ENCODE measurements at places on chromosomes 13 and 19. TPM values are rescaled to one million over a fixed set of nuclear protein-coding genes. Genes with fewer than 3 reads are reported as not detected.

Gene USP12
- total RNA-seq: 37.5 TPM

Gene F7
- 0.61 TPM for total RNA-seq

Gene GAPDHS
- total RNA-seq: not detected

Gene ZNF582
- 4.2 TPM for total RNA-seq

Gene CDX2
- total RNA-seq: not detected

- H3K27me3 ChIP-seq: no peaks in the 10 kb centered on the region
- H3K36me3 ChIP-seq: no peaks in the 10 kb centered on the region
- no peak for DNase-seq
- no peaks in the 10 kb centered on the region for H3K4me1 ChIP-seq
- H3K4me3 ChIP-seq: no peak overlapping the region
These were observed 152.0 kb upstream of the SLC10A2 start for GRCh38 chr13:103218253-103218652.

- DNase-seq: no peak
- no peak overlapping the region for H3K4me3 ChIP-seq
- no peaks in the 10 kb centered on the region for H3K27me3 ChIP-seq
- no peak overlapping the region for H3K27ac ChIP-seq
These were observed 66.1 kb downstream of the LHFPL6 start for GRCh38 chr13:39536906-39537305.

- H3K4me1 ChIP-seq: no peaks in the 10 kb centered on the region
- no peak for DNase-seq
- H3K36me3 ChIP-seq: peaks cover 16% of the 10 kb centered on the region
- no peaks in the 10 kb centered on the region for H3K27me3 ChIP-seq
- H3K27ac ChIP-seq: no peak overlapping the region
- no peak overlapping the region for H3K4me3 ChIP-seq
These were observed 60.1 kb downstream of the RNASEH2B start for GRCh38 chr13:50969691-50970090.

DNA sequence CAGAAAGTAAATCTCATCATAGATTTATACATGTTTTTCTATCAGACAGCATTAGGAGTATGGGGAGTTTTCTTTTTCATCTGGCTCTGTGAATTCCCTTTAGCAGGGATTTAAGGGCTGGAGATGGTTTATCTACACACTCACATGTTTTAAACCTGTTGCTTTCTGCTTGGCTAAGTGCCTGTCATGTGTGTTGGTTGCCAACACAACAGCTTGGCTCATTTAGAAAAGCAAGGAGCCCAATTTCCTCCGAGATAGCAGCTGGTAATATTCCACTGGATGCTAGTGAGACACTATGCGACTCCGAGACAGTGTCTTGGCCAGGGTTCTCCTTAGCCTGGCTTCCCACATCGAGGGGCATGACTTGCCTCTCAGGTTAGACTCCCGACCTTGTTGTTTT is 83.3 kb downstream of the KLF5 start:
- no peaks in the 10 kb centered on the region for H3K27me3 ChIP-seq
- H3K4me3 ChIP-seq: no peak overlapping the region
- DNase-seq: no peak
- H3K4me1 ChIP-seq: peaks cover 6% of the 10 kb centered on the region
- H3K27ac ChIP-seq: no peak overlapping the region
- H3K36me3 ChIP-seq: no peaks in the 10 kb centered on the region

- H3K4me3 ChIP-seq: no peak overlapping the region
- H3K27me3 ChIP-seq: no peaks in the 10 kb centered on the region
- H3K36me3 ChIP-seq: peaks cover 9% of the 10 kb centered on the region
These were observed 26.2 kb downstream of the INSR start for GRCh38 chr19:7267792-7268704.

DNA sequence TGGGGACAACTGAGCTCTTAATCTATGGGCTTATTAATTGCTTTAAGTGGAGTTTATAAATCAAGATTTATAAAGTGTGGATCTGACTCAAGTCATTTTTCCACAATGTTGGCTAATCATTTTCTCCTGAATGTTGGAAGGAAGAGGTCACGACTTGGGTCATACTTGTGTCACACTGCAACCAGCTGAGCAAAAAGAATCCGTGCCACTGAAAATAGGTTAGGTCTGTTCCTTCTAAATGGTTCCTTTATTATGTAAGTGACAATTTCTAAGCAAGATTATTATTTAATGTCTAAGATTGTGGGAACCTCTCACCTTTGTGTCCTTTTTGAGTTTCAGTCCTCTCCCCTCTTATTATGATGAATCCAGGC is 178.6 kb downstream of the SHISA2 start:
- no peak for DNase-seq
- no peak overlapping the region for H3K4me3 ChIP-seq
- no peak overlapping the region for H3K27ac ChIP-seq
- H3K27me3 ChIP-seq: no peaks in the 10 kb centered on the region

DNA sequence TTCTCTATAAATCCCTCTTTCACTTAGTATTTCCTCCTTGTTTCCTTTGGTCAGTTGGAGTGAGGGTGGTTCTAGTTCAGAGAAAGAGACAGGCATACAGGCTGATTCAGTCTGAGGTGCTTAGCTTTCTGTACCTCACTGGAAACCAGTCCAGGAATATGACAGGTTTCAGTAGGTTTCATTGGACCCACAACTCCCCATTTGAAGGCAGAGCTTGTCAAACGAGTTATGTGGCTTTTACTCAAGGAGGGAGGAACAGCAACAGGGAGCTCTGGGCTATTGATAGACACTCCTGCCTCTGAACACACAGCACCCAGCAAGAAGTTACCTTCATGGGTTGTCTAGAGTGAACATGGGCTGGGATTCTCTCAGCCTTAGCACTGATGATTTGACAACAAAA is 14.5 kb downstream of the ACTN4 start:
- no peak for DNase-seq
- H3K4me3 ChIP-seq: peak overlapping the region; percentile 10
- no peaks in the 10 kb centered on the region for H3K27me3 ChIP-seq
- H3K36me3 ChIP-seq: peaks cover 10% of the 10 kb centered on the region
- peaks cover 100% of the 10 kb centered on the region for H3K4me1 ChIP-seq

DNA sequence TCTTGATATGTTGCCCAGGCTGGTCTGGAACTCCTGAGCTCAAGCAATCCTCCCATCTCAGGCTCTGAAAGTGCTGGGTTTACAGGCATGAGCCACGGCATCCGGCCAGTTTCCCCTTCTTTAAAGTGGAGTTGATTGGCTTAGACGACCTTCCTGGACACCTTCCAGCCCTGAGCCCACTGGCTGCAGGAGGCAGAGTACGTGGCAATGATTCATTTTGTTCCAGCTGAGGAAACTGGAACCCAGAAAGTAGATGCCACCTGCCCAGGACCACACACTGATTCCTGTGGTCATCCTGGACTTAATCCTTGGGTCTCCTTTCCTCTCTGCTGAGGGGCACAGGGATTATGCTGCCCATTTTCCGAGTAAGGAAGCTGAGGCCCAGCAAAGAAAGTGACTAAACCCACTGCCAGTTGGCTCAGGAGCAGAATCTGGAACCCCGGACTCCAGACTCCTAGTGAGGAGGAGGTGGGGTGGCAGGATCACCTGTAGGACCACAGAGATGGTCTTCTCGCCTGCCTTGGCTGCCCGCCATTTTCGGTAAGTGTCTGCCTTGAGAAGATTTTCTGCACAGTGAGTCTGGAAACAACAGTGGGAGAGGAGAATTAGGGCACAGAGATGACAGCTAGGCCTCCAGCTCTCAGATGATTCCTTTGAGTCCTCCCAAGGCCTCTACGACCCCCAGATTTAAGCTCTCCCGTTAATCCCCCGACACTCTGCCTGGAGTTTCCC is 737 bp downstream of the XRCC1 start:
- H3K36me3 ChIP-seq: no peaks in the 10 kb centered on the region
- no peaks in the 10 kb centered on the region for H3K27me3 ChIP-seq
- H3K4me1 ChIP-seq: peaks cover 18% of the 10 kb centered on the region
- H3K27ac ChIP-seq: peak overlapping the region; percentile 87

GRCh38 chr19:41886761-41887710 is 4.1 kb downstream of the ARHGEF1 start:
- peak overlapping the region; percentile 66 for H3K27ac ChIP-seq
- peaks cover 50% of the 10 kb centered on the region for H3K4me1 ChIP-seq
- H3K36me3 ChIP-seq: peaks cover 34% of the 10 kb centered on the region
- H3K4me3 ChIP-seq: peak overlapping the region; percentile 36
- no peak for DNase-seq

GRCh38 chr13:46726347-46726746 is 70.6 kb downstream of the ESD start:
- no peaks in the 10 kb centered on the region for H3K4me1 ChIP-seq
- H3K27ac ChIP-seq: no peak overlapping the region
- no peak for DNase-seq
- H3K27me3 ChIP-seq: no peaks in the 10 kb centered on the region
- no peak overlapping the region for H3K4me3 ChIP-seq
- H3K36me3 ChIP-seq: peaks cover 82% of the 10 kb centered on the region

- H3K27me3 ChIP-seq: no peaks in the 10 kb centered on the region
- peaks cover 8% of the 10 kb centered on the region for H3K4me1 ChIP-seq
- H3K36me3 ChIP-seq: peaks cover 10% of the 10 kb centered on the region
- peak overlapping the region; percentile 42 for H3K27ac ChIP-seq
- H3K4me3 ChIP-seq: peak overlapping the region; percentile 53
These were observed 9.3 kb downstream of the HOOK2 start for GRCh38 chr19:12766051-12766521.

- DNase-seq: peak; percentile 48
- no peaks in the 10 kb centered on the region for H3K36me3 ChIP-seq
- peak overlapping the region; percentile 25 for H3K4me3 ChIP-seq
- H3K27ac ChIP-seq: no peak overlapping the region
These were observed 9.8 kb downstream of the ATP4B start for GRCh38 chr13:113648216-113648610.

DNA sequence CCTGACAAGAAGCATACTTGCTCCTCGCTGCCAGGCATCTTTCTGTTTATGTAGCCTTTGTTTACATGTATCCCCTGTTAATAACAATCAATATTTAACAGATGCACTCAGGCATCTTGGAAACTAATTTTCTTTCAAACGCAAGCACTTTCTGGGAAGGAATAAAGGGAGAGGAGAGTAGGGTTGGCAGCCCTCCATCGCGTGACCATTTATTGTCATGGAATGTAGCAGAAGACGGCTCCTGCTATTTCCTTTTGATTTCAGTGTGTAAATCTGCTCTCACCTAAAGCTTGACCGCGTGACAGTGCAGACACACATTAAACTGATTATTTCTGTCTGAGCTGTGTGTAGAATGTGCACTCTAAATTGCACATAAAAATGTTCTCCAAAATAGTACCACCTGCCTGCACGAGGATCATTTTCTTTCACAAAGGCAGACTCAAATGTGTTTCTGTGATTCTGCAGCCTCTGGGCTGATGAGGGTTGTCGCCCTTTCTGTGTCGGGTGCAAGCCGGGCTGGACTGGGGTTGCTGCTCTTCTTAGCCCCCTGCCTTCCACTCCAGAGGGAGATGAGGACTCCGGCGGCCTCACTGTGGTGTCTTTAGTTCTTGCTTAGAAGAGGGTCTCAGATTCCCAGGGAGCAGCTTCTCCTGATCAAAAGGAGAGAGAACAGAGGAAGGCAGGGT is 223.5 kb upstream of the MAB21L1 start:
- no peak overlapping the region for H3K27ac ChIP-seq
- H3K27me3 ChIP-seq: no peaks in the 10 kb centered on the region
- H3K4me3 ChIP-seq: no peak overlapping the region
- H3K4me1 ChIP-seq: peaks cover 5% of the 10 kb centered on the region
- no peaks in the 10 kb centered on the region for H3K36me3 ChIP-seq

Data from upper lobe of right lung (tissue), 1 donor.